Small intestine (tissue), 16 donors: ENCODE measurements at places on chromosomes 13 and 19.
A peak's percentile ranks its signal among the peaks of the same experiment; 100 is the strongest.

GRCh38 chr19:46515879-46516350 lies 20.2 kb upstream of the PNMA8B start:
- no peak for DNase-seq

DNA sequence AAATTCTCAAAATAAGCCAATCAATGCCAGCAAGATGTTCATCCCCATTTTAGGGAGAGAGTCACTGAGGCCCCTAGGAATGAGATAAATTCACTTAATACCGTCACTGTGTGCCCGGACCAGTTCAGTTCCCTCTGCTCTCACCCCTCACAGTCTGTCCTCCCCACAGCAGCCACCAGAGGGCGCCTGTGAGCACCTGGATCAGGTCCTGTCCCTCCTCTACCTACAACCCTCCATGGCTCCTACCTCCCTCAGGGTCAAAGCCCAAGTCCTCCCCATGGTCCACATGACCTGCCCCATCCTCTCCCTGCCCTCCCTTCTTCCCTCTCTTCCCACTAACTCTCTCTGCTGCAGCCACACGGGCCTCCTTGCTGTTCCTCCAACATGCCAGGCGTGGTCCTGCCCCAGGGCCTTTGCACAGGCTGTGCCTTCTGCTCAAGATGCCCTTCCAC lies 42.0 kb upstream of the NFIC start:
- DNase-seq: peak; percentile 55

GRCh38 chr13:48626077-48626449 lies 27.7 kb upstream of the CYSLTR2 start:
- no peak for DNase-seq

GRCh38 chr13:93624311-93624777 lies 397.7 kb downstream of the GPC6 start:
- no peak for DNase-seq

DNA sequence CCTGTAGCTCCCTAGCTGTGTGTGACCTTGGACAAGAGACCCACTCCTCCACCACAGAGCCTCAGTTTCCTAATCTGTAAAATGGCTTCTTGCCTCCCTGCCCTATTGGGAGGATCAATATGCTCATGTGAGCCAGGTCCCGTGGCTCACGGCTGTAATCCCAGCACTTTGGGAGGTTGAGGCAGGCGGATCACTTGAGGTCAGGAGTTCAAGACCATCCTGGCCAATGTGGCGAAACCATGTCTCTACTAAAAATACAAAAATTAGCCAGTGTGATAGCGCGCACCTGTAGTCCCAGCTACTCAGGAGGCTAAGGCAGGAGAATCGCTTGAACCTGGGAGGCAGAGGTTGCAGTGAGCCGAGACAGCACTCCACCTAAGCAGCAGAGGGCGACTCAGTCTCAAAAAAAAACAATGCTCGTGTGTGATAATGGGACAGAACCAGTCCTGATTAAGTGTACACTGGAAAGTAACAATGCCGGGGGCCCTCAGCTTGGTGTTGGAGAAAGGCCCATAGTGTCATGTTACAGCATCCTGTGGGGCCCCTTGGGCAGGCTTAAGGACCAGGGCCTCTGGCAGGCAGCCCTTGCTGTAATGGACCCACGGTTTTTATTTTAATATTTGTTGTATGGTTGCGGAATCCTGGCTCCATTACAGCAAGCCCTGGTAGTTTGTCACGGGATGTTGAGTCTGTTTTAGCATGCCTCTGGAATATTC lies 6.8 kb downstream of the RPS11 start:
- DNase-seq: peak; percentile 80

DNA sequence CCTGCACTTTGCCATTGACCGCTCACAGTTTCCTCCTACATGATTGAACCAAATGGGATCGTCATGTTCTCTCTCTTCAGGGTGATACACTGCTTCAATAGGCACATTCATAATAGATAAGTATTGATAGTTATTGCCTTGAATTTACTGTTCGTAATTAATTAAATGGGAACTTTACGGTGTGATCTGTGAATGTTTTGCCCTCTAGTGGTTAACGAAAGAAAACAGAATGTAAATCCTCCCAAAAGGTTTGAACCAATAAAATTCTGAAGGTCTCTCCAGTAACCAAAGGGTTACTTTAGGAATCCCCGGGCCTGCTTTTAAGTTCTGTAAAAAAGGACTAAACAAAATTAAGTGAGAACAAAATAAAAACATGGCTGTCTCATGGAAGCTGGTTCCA lies 389.3 kb downstream of the DACH1 start:
- DNase-seq: no peak

DNA sequence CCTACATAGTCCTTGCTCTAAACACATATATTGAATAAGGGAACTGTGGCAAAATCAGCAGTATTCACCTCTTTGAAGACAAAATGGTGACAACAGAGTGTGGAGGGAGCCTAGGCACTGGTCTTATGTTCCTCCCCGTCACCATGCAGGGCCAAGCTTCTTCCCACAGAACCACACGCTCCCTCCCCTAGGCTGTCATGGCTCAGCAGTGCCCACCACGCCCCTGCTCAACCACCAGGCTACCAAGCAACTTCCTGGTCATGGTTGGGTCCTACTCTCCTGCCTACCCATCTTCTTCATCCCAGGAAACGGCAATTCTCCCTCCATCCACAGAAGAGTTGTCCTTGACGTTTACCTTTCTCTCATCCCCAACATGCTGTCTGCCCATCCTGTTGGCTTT lies 126.1 kb downstream of the CRYL1 start:
- no peak for DNase-seq
